SJSA1 (cell line): ENCODE measurements at places on chromosomes 7 and 10.
A peak's percentile ranks its signal among the peaks of the same experiment; 100 is the strongest.

DNA sequence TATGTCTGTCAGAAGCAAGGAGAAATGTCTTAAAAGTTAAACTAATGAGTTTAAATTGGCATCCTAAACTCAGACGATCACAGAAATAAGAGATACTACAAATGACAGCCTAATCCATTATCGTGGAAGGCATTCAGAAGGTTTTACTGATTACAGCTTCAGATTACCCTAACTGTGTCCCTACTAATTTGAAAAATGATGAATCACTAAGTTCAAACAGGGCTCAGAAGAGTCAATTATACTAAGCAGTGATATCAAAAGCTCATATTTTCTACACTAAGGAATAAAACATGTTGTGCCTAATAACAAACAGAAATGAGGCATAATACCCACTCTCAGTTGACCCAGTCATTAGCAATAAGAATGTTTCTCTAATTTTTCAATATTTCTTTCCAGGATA is 152.0 kb upstream of the NRBF2 start:
- DNase-seq: no peak
- H3K4me1 ChIP-seq: no peaks in the 10 kb centered on the region
- no peaks in the 10 kb centered on the region for H3K27me3 ChIP-seq

GRCh38 chr7:67661-68395 is 124.5 kb upstream of the FAM20C start:
- H3K27ac ChIP-seq: no peak overlapping the region
- no peak for DNase-seq
- no peaks in the 10 kb centered on the region for H3K27me3 ChIP-seq
- no peak overlapping the region for H3K4me3 ChIP-seq

DNA sequence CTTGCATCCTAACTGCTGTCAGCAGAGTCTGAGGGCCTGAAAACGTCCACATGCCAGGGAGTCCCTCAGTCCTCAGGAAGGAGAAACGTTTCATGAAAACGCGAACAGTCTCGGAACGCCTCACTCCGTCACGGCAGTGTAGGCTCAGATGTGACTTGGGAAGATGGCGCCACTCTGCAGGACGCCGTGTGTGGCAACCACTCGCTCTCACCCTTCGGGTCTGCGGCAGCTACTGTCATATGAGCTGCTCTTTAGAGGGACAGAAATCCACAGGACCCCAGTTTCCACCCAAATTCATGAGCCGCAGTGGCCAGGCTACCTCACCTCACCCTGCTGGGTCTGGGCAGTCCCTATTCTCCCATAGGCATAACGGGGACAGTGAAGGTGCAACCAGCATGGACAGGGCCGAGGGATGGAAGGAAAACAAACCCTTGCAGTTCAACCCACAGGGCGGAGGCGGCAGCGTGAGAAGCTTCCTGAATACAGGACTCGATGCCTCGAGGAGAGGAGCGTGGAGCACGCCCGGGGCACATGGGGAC is 438.3 kb downstream of the DNAJB6 start:
- no peak overlapping the region for H3K27ac ChIP-seq
- no peaks in the 10 kb centered on the region for H3K4me1 ChIP-seq
- DNase-seq: no peak
- H3K27me3 ChIP-seq: no peaks in the 10 kb centered on the region

- no peaks in the 10 kb centered on the region for H3K27me3 ChIP-seq
- H3K27ac ChIP-seq: no peak overlapping the region
- H3K36me3 ChIP-seq: 0 out of 2 replicates have a peak, but pooled peaks cover 3% of the 10 kb centered on the region
- no peak for DNase-seq
- no peak overlapping the region for H3K4me3 ChIP-seq
Observed at GRCh38 chr10:69146759-69147158, 22.8 kb downstream of the VPS26A start.

DNA sequence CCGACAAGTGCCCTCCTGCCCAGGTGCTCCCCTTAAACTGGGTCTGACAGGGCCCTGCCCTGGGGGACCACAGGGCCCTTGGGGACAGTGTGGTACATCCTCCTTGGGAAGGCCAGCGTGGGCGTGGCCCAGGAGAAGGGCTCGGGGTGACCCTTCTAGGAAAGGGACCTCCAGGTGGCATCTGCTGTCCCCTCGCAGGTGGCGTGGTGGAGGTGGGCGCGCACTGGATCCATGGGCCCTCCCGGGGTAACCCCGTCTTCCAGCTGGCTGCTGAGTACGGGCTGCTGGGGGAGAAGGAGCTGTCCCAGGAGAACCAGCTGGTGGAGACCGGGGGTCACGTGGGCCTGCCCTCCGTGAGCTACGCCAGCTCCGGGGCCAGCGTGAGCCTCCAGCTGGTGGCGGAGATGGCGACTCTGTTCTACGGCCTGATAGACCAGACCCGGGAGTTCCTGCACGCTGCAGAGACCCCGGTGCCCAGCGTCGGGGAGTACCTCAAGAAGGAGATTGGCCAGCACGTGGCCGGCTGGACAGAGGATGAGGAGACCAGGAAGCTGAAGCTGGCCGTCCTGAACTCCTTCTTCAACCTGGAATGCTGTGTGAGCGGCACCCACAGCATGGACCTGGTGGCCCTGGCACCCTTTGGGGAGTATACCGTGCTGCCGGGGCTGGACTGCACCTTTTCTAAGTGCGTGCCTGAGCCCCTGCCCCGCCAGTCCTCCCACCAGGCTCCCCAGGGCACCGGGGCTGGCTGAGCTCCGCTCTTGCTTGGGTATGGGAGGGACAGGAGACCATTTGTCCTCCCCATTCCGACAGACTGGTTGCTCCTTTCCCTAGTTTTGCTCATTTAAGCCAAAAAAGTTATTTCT is 972 bp downstream of the PAOX start:
- H3K4me3 ChIP-seq: peak overlapping the region; percentile 69
- peaks cover 18% of the 10 kb centered on the region for H3K4me1 ChIP-seq
- H3K36me3 ChIP-seq: peaks cover 5% of the 10 kb centered on the region; the same call in 1 of the 2 replicates
- no peak overlapping the region for H3K27ac ChIP-seq
- H3K27me3 ChIP-seq: no peaks in the 10 kb centered on the region

DNA sequence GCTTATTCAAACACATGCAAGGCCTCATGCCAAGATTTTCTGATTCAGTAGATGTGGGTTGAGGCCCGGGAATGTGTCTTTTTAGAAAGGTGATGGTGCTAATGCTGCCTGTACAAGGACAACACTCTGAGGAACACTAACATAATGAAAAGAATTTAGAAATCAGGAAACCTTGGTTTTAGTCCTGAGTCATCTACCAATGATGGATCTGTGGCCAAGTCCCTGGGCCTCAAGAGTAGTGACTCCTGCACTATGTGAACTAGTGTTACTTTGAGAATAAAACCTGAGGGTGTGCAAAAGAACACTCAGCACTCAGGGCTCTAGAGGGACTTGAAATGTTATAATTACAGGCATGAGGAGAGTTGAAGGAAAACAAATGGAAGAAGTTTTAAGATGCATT is 741.7 kb upstream of the GALNT17 start:
- H3K27ac ChIP-seq: no peak overlapping the region
- no peaks in the 10 kb centered on the region for H3K36me3 ChIP-seq

- no peaks in the 10 kb centered on the region for H3K27me3 ChIP-seq
- no peak overlapping the region for H3K4me3 ChIP-seq
- no peak overlapping the region for H3K27ac ChIP-seq
- DNase-seq: no peak
Observed at GRCh38 chr10:35365994-35366393, 29.7 kb downstream of the CCNY start.

DNA sequence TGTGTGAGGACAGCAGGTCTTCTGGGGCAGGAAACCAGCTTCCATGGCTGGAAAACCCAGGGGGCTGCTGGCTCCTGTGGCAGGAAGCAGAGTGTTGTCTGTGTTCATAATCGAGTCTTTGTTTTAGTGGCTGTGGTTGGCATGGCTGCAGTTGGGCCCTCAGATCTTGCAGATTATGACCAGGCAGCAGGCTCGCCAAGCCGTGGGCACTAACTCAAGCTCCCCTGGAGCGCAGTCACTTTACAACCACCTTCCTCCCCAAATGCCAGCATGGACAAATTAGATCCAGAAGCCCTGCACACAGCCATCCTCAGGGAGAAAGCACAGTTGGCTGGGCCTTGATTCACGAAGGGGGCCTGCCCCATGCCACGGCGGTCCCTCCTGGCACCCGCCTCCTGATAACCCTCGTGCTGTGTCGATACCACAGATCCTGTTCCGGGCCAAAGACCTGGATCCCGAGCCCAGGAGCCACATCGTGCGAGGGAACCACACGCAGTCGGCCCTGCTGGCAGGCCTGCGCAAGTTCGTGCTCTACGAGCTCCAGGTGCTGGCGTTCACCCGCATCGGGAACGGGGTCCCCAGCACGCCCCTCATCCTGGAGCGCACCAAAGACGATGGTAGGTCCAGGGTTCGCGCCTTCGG is 552.5 kb upstream of the FOXK1 start:
- H3K27ac ChIP-seq: no peak overlapping the region
- H3K4me1 ChIP-seq: no peaks in the 10 kb centered on the region
- H3K27me3 ChIP-seq: no peaks in the 10 kb centered on the region
- no peak overlapping the region for H3K4me3 ChIP-seq
- H3K36me3 ChIP-seq: peaks cover 15% of the 10 kb centered on the region; the same call in 1 of the 2 replicates

DNA sequence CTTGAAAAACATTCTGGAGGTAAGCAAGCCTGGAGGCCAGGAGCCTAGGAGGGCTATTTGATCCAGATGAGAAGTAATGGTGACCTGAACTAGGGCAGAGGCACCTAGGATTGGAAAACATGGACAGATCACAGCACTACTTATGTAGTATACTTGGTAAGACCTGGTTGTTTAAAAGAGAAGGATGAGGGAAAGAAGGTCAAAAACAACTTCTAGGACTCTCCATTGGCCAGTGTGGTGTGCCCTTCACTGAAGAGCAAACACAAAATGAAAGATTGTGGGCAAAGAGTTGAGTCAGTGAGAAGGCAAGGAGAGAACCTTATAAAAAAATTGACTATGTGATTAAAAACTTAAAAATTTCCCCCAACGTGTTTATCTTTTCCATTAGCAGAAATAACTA is 14.3 kb downstream of the ANKRD1 start:
- DNase-seq: no peak
- peaks cover under 1% of the 10 kb centered on the region; the same call in 1 of the 2 replicates for H3K4me1 ChIP-seq
- no peaks in the 10 kb centered on the region for H3K27me3 ChIP-seq
- H3K27ac ChIP-seq: no peak overlapping the region
- no peak overlapping the region for H3K4me3 ChIP-seq

DNA sequence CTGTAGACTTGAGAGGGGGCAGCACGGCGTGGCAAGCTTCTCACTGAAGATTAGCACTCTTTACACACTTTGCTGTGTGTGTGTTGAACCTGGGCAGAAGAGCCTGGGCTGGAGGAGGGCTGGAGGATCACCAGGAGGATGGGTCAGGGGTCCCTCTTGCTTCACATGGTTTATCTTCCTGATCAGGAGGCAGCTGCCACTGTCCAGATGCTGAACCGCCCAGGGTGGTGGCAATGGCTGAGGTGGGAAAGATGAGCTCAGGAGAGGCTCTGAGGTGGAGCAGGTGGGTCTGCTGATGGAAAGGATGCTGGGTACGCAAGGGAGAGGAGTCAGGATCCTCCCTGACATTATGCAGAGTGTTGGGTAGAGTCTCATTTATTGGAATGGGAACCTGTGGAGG is 191.5 kb downstream of the RAMP3 start:
- H3K4me1 ChIP-seq: peaks cover 4% of the 10 kb centered on the region; the same call in 1 of the 2 replicates
- no peak for DNase-seq
- H3K36me3 ChIP-seq: no peaks in the 10 kb centered on the region

- H3K4me3 ChIP-seq: no peak overlapping the region
- H3K4me1 ChIP-seq: no peaks in the 10 kb centered on the region
- no peak overlapping the region for H3K27ac ChIP-seq
Observed at GRCh38 chr10:11175823-11176243, 158.2 kb downstream of the CELF2 start.

DNA sequence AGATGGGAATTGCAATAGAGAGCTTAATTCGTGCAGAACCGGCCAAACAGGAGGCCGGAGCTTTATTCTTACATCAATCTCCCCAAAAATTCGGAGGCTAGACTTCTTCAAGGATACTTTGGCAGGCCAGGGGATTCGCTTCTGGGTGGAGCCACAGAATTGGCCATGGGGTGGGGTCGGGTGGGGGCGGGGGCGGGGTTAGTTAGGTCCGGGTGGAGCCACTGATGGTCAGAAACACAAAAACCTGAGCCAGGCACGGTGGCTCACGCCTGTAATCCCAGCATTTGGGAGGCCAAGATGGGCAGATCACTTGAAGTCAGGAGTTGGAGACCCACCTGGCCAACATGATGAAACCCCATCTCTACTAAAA is 87.5 kb downstream of the SEPTIN14 start:
- no peaks in the 10 kb centered on the region for H3K4me1 ChIP-seq
- no peak for DNase-seq
- H3K4me3 ChIP-seq: no peak overlapping the region
- H3K36me3 ChIP-seq: no peaks in the 10 kb centered on the region
- no peak overlapping the region for H3K27ac ChIP-seq
